ENCODE measurements at places on chromosomes 1 and 21.
A peak's percentile ranks its signal among the peaks of the same experiment; 100 is the strongest.

DNA sequence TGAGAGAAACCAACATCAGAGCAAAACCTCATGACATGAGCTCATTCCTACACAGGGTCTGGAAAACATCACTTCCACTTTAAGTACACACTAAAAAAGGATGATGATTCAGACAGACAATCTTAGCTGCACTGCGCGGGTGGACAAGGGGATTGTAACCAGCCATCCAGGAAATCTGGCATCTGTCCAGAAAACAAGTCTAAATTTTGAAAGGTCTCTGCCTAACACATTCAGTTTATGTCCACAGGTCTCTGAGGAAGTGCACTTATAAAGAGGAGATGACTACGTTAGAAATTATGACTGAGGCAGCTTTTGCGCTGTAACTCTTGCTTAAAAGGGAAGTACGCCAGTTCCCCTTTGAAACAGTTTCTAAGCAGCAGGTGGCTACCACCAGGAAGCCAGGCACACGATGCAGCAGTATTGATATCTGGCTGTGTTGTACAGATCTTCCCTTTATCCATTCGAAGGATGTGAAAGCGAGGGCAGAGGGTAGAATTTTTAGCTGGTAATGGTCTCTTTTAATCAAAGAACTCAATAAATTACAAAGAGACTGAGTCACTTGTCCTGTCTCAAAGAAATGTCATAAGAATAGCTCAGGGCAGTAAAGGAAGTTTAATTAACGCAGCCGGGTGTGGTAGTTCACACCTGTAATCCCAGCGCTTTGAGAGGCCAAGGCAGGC is 128.0 kb downstream of the SETD4 start:
- peak; percentile 85 for DNase-seq

DNA sequence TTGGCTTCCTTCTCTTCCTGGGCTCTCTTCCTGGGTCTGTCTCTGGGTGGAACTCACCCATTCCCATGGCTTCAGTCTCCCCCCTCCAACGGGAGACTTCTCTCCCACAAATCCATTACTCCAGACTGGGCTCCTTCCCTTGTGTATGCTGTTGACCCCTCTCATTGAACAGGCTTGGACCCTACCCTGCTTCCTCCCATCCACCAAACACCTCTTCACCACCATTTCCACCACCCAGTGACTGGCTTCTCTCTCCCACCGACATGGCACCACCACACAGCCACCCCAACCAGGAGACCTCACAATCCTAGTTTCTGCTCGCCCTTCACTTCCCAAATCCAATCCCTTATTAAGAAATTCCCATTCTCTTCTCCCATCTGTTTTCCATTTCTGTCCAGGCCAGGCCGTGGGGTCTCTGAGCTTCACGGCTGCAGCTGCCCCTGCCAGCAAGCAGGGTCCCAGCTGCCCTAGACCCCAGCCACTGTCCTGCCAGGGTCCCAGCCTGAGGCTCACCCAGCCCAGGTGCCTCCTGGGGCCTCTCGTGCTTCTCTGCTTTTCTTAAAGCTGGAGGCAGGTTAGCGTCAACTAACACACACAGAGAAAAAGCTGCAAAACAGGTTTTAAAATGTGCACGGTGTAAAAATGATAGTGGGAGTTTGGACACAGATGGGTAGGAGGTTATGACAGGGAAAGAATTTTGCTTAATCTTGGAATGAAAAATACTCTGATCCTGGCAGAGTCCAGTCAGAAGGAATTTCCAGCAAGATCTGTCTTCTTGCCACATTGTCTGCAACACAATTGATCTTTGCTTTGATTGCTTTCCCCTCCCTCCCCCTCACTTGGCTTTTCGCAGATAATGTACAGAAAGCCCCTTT is 383.8 kb upstream of the VAMP3 start:
- DNase-seq = peak; percentile 42

DNA sequence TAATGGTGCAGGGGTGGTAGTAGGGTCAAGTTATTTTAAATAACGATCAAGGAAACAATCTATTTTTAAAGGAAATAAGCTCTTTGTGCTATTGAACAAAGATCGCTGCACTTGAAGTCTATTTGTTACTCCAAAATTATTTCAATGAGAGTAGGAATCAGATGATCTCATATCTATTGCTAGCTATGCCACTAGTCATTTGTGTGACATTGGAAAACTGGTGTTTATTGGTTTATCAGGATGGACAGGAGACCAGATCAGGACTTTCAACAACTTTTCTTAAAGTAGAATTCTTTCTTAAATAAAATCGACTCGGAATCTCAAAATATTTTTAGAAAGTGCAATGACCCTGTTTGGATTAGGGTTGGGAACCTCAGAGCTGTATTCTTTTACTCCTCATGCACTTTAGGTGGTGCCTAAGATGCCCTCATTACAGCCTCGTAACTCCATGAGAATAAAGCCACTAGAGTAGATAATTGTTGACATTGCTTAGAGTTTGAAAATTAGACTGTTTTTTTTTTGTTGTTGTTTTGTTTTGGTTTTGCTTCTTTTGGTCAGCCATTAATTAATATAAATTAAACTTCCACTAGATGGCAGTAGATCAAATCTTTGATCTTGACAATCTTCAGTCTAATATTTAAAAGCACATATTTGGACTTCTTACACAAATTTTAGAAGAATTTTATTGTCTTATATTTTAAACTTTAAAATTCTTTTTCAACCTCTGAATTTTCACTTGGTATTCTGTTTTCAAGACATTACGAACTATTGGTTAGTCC is 352.4 kb downstream of the USP25 start:
- DNase-seq = peak; percentile 45

DNA sequence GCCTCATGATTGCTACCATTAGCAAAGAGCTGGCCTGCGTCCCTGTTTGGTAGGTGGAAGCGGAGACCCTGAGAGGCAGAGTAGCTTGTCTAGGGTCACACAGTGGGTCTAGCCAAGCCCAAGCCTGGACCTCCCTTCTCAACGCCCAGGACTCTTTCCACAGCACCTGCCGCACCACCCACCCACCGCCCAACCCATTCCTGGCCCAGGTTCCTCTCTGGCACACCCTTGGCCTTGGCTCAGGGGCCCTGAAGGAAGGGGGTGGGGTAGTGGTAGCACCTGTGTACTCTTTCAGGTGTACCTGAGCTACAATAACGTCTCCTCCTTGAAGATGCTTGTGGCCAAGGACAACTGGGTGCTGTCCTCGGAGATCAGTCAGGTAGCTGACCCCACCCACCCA is 19.3 kb downstream of the FAM151A start:
- no peak for DNase-seq

DNA sequence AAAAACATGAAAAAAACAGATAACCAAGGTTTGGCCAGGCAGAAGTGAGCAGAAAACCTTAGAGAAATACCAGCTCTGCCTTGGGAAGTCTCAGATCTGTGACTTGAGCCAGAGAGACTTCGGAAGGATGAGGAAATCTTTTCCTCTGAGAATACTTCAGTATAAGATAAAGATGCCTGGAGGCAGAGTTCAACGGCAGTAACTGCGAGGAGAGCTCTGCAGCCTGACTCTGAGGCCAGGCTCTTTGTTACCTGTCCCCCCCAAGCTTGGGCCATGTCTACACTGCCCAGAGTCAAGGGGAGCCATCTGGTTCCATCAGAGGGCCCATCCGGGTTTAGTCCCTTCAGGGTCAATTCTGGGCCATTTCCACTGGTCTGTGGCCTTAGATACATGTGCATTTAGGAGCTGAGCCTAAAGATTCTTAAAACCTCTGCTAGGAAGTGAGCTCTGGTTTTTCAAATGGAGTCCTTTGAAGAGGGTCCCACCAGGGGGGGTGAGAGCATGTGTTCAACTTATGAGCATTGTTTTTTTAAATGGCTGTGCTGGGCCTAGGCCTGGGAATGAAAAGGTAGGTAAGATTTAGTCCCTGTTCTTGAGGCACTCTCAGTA is 8.7 kb downstream of the KIRREL1 start:
- DNase-seq = no peak

DNA sequence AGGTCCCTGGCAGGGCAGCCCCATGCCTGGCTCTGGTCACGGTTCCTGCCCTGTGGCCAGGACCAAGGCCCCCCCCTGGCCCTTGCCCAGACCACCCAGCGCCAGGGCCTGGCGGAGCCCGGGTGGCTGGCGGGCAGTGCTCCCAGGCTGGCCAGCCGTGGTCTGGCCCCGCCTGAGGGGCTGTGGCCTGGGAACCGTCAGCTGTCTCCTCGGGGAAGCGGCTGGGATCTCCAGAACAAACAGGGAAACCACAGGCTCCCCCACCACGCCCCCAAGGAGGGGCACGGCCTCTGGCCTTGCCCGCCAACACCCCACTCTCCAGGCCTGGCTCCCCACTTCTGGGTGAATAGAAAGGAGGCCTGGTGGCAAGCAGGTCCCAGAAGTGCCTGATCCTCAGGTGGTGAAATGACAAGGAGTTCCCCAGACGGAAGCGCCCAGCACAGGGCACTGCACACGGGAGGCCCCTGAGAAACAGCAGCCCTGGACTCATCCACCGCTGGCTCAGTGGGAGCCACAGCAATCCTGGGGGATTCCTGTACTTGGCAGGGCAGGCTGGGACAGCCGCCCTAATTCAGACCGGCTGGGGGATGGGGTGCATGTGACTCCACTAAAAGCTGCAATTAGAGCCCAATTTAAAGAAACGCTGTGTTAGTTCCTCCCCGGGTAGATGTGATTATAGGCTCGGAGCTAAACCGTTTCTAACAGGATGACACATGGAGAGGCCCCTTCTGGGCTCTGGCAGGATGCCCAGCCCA is 78.9 kb downstream of the RAP1GAP start:
- peak; percentile 45 for DNase-seq

Measured in NCI-H345 (cell line).